ENCODE measurements at places on chromosomes 2 and 18.

GRCh38 chr2:187989925-187990623, 301.6 kb upstream of the GULP1 start:
- DNase-seq, result no peak

DNA sequence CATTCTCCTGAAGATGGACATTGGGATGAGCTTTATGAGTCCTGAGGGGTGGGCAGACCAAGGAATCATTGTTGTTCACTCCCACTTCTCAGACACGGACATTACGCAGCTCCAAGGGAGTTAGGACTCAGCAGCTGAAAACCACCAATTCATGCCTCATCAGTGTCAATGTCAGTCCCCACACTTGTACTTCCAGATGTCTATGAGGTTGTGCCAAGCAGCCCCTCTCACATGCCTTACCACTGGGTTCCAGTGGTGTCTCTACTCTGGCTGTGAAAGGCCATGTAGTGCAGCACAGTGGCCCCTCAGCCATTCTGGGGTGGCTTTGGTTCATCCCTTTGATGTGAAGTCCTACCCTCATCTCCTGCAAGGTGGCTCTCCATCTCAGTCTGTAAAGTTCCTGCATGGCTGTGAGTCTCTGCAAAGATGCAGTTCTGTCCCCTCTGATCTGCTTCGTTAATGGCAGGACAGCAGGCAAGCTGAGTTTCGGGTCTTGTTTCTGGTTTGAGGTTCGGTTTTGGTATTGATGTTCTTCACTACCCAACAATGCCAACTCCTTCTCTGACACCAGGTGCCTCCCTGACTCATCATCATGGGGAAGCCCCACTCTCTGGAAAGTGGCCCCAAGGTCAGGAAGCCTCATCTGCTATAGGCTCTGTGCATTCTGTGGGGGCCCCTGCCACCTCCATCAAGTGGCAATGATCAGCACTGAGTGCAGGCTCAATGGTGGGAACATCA, 14.0 kb upstream of the COL6A3 start:
- no peak for DNase-seq

GRCh38 chr2:69847068-69847828, 17.8 kb downstream of the GMCL1 start:
- no peak for DNase-seq

DNA sequence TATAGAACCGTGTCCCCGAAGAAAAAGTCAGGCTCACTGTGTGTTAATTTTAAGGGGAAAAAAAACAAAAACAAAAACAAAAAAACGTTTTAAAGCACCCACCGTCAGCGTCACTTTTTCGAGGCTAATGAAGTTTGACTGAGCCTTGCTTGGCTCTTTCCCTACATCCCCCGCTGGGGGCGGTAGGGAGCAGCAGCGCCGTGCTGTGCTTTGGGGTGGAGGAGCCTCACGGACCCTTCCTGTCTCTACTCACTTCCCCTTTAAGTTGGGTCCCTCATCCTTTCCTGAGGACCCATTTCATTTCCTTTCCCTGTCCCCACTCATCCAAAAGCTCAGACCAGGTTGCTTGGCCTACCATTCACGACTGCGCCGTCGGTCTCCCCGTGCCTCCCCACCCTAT, 82.8 kb upstream of the RPL31 start:
- no peak for DNase-seq

GRCh38 chr2:63590626-63591408, 2.1 kb downstream of the MDH1 start:
- DNase-seq, result no peak

- DNase-seq, result no peak
Observed at GRCh38 chr18:45653090-45653489, 37.8 kb downstream of the SLC14A2 start.

DNA sequence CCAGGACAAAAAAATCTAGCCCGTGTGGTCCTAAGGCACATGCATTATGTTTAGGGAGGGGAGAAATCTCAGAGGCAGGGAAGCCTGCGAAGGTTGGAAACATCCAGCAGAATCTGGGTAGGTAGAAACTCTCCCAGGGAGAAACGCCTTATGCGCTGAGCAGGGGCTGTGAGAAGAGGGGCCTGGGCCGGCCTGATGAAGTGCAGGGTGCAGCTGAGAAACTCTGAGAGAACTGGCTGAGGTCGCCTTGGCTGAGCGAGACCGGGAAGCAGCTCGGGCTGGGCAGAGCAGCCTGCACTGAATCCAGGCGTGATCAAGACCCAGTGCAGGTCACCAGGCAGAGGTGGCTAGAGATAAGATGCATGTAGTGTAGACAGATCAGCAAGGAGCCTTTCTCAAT, 15.1 kb downstream of the CHMP1B start:
- DNase-seq, result no peak

- DNase-seq, result no peak
Observed at GRCh38 chr2:105553538-105554196, 154.8 kb upstream of the FHL2 start.

All from stimulated activated CD8-positive, alpha-beta memory T cell treated with anti-CD3 and anti-CD28 coated beads, Interleukin-15, amount 100 ng/mL, for 1 hour (primary cell).